DMS 273 treated with DMSO at 0.1 percent for 48 hours (cell line): ENCODE measurements at places on chromosomes 16 and 17.

- no peak for DNase-seq
Measured at GRCh38 chr17:42748202-42748907, 3.5 kb upstream of the EZH1 start.

GRCh38 chr16:17633181-17633951 is 162.6 kb upstream of the XYLT1 start:
- DNase-seq, result no peak

DNA sequence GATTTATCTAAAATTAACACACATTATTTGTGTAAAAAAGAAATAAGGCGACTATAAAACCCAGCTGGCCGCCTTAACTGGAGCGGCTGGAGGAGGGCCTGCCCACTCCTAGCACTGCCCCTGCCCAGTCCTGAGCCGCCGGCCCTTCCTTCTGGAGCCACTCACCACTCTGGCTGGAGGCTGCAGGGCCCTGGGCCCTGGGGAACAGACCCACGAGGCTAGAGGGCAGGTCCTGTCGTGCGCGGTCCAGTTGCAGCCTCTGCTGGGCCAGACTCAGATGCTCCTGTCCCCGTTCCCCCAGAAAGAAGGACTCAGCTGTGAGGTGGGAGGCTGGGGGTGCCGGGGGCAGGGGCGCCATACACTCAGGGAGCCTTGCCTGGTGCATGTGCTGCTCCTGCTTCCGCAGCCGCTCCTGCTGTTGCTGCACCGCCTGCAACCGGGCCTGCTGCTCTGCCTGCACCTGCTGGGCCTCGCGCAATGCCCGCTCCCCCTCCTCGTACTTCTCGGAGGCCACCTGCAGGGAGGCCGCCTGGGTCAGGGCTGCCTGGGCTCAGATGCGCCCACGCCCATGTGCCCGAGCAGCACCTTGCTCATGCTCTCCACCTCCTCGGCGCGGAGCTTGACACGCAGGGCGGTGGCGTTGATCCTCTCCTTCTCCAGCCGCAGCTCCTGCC is 9.0 kb upstream of the MRPL38 start:
- no peak for DNase-seq

DNA sequence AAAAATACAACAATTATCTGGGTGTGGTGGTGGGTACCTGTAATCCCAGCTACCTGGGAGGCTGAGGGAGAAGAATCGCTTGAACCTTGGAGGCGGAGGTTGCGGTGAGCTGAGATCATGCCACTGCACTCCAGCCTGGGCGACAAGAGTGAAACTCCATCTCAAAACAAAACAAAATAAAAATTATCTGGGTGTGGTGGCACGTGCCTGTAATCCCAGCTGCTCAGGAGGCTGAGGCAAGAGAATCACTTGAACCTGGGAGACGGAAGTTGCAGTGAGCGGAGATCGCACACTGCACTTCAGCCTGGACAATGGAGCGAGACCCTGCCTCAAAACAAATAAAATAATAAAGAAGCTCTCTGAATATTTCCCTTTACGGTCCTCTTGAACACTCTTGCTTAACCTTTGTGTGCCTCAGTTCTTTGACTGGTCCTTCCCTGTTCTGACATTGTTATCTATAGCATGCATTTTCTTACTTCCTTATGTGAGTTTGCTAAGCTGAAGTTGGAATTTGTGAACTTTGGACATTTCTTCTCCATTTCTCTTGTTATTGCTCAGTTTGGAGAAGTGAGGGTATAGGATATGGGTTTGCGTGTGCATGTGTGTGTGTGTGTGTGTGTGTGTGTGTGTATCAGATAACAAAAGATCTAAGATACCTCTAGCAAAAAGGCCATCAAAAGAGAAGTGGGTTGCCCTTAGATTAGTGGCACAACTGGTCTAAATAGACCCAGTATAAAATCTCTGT is 29.7 kb upstream of the WSB1 start:
- no peak for DNase-seq

DNA sequence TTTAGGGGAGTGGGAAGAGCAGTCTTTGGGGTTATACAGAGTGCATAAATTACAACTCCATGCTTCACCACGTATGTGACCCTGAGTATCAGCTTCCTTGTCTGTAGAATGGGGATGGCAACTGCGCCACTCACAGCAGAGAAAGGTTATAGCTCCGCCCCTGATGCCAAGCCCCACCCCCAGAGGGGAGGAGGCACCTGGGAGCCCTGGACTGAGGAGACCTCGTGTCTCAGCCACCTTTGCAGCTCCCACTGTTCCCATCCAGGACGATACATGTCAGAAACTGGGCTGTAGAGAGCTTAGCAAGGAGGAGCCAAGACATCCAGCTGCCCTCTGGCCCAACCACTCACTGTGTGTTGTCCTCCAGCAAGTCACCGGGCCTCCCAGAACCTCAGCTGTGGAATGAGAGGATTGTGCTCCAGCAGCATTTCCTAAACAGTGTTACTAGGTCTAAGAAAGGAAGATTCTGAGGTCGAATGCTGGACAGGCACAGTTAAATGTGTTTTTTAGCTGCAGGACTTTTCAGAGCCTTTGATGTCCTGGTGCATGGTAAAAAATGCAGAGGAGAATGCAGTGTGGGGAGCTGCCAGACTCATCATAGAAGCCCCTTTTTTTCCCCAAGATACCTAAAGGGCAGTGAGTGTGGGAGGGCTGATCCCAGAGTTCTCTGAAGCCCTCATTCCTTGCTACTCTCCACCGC is 49.4 kb downstream of the BEAN1 start:
- DNase-seq, result no peak

- DNase-seq, result no peak
Measured at GRCh38 chr17:20988896-20989295, 53.9 kb downstream of the USP22 start.

DNA sequence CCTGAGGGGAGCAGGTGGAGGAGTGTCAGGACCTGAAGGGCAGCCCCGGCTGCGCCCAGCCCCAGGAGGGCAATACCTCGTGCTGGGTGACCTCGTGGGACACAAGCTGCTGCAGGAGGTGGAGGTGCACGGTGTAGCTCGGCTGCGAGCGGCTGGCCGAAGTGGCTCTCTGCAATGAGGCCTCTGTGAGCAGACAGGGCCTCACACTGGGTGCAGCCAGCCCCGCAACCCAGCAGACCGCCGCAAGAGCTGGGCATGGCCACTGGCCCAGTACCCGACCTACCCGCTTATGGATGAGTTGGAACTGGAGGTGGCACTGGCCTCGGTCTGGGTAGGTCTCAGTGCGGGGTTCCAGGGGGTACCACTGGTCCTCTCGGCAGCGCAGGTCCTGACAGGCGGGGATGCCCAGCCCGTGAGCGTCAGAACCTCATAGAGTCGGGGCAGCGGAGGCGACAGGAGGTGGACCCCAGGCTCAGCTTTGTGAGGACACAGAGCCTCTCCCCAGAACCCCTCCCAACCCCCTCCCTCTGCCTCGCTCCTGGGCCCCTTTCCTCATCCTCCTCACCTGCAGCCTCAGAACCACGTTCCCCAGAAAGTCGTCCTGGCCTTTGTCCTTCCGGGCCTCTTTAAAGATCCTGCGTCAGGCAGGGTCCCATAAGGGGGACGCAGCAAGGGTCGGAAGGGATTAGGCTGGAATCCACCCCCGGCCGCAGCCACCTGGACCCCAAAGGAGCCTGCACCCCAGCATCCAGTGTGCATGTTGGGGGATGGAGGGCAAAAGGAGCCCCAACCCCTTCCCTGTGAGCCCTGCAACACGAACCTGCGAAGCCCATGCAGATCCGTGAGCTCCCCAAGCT is 4.0 kb downstream of the UNC13D start:
- no peak for DNase-seq

DNA sequence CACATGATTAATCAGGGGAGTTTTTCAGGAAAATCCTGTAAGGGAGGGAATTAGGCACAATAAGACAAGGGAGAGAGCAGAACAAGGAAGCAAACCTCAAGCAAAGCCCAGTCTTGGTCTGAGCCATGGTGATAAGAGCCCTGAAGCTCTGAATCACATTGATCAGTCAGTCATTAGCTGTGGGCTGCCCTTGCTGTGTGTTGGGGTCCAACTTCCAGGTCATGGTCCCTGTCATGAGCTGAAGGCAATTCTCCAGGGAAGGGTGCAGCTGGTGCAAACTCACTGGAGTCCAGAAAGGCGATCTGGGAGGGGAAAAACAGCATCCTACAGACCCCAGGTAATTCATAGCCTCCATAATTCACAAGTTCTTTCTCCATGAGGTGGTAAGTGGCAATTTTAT is 89.9 kb downstream of the CYLD start:
- no peak for DNase-seq

DNA sequence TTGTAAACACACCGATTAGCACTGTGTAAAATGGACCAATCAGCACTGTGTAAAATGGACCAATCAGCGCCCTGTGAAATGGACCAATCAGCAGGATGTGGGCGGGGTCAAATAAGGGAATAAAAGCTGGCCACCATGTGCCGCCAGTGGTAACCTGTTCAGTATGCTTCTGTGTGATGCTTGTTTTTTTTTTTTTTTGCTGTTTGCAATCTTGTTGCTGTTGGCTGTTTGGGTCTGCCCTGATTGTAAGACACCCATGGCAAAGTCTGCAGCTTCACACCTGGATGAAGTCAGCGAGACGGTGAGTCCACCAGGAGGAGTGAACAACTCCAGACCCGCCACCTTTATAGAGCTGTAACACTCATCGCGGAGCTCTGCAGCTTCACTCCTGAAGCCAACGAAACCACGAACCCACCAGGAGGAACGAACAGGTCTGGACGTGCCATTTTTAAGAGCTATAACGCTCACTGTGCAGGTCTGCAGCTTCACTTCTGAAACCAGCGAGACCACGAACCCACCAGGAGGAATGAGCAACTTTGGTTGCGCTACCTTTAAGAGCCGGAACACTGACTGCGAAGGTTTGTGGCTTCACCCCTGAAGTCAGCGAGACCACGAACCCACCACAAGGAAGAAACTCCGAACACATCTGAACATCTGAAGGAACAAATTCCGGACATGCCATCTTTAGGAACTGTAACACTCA is 85.0 kb upstream of the MED9 start:
- no peak for DNase-seq

DNA sequence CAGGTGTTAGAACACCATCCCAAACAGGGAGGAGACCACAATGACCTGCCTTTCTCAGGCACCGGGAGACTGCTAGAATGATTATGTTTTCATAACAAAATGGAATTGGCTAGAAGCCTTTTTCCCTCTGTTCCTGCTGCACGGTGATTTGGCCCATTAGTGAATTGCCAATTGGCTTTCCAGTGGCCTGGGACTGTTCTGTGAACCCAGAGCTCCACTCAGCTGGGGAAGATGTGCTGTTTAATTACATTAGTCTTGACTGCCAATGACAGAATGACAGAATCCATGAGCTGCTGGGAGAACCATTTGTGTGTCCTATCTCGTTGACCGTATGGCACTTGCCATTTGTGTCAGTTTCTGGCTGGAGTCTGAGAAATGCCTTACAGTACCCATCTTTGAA is 242.9 kb downstream of the CDH11 start:
- DNase-seq, result no peak

- DNase-seq, result no peak
Measured at GRCh38 chr17:77504652-77505155, 363.9 kb downstream of the SEC14L1 start.

- DNase-seq, result no peak
Measured at GRCh38 chr16:28473714-28474265, 1.7 kb upstream of the NPIPB7 start.

- no peak for DNase-seq
Measured at GRCh38 chr17:3916825-3917224, 560 bp upstream of the P2RX1 start.

DNA sequence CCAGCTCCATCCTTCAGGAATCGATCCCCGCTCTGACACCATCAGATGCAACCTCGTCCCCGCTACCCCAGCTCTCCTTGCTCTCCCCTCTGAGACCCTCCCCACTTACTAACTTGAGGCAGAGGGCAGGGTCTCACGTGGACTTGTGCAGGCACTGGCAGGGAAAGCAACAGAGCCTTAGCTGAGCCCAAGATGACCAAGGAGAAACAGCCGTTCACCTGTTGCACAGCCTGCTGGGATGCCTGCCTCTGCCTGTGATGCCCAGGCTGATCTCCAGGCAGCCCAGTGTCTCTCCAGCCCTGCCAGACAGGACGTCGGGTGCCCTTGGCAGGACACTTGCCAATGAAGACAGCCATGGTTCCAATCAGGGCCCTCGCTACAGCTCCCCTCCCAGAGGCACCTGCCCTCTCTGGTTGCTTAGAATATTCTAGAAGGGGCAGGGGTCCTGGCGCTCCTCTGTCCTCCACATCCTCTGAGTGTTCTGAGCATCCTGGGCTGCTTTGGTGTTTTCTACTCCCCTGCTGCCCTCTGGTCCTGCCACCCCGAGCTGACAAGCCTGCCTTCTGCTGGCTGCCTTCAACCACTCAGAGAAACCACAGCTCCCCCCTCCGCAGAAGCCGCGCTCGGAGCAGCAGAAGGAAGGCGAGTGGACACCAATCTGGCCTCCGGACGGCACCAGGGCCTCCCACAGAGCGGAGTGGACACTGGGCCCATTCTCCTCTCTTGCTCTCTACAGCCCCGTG is 6.7 kb downstream of the CEP295NL start:
- DNase-seq, result no peak
